Stimulated activated naive B cell treated with anti-CD40 and anti-IgM and Interleukin-4, amounts not matched to agents 10 μg/mL and 1 μg/mL and 100 μg/mL, for 72 hours (primary cell): ENCODE measurements at places on chromosomes 2 and 18.

- no peak overlapping the region for H3K4me3 ChIP-seq
- peaks cover 8% of the 10 kb centered on the region for H3K4me1 ChIP-seq
- H3K27me3 ChIP-seq: peaks cover 4% of the 10 kb centered on the region
- no peak overlapping the region for H3K27ac ChIP-seq
These were observed 162.6 kb downstream of the FMNL2 start for GRCh38 chr2:152497481-152498052.

- H3K36me3 ChIP-seq: no peaks in the 10 kb centered on the region
- H3K27me3 ChIP-seq: no peaks in the 10 kb centered on the region
- no peak for DNase-seq
These were observed 520.5 kb upstream of the ZEB2 start for GRCh38 chr2:145040433-145040832.

GRCh38 chr2:18435426-18436037, 124.9 kb downstream of the RDH14 start:
- no peak for DNase-seq
- no peak overlapping the region for H3K4me3 ChIP-seq
- peaks cover 6% of the 10 kb centered on the region for H3K27me3 ChIP-seq
- no peaks in the 10 kb centered on the region for H3K4me1 ChIP-seq
- H3K27ac ChIP-seq: no peak overlapping the region
- no peaks in the 10 kb centered on the region for H3K36me3 ChIP-seq

DNA sequence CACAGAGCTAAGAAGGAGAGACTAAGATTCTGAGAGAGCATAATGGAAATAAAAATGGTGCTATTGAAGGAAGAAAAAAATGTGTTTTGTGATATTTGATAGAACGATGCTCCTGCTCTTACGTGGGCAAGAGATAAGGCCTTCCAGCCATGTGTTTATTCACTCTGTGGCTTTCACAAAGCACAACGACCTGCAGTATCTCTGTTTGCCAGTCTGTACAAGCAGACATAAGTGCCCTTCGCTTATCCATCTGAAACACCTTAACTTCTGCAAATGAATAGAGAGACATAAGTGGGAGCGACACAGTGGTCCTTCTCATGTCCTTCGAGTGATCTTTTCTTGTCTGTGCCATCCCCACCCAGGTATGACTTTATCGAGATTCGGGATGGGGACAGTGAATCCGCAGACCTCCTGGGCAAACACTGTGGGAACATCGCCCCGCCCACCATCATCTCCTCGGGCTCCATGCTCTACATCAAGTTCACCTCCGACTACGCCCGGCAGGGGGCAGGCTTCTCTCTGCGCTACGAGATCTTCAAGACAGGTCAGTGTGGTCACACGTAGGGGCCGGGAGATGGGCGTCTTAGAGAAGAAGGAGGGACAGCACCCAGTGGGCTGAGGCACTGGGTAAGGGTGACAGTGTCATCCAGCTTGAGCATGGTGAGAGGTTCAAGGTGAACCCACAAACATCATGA, 33.7 kb downstream of the NRP2 start:
- no peaks in the 10 kb centered on the region for H3K36me3 ChIP-seq
- no peak for DNase-seq
- H3K27me3 ChIP-seq: no peaks in the 10 kb centered on the region
- H3K4me1 ChIP-seq: peaks cover 65% of the 10 kb centered on the region
- H3K27ac ChIP-seq: no peak overlapping the region

GRCh38 chr2:130390460-130391057, 34.7 kb downstream of the PTPN18 start:
- H3K4me3 ChIP-seq: peak overlapping the region; percentile 90
- peaks cover 16% of the 10 kb centered on the region for H3K36me3 ChIP-seq
- peak overlapping the region; percentile 91 for H3K27ac ChIP-seq

GRCh38 chr2:166373951-166374350, 1.8 kb downstream of the SCN9A start:
- no peak for DNase-seq
- peaks cover 36% of the 10 kb centered on the region for H3K27me3 ChIP-seq
- no peaks in the 10 kb centered on the region for H3K36me3 ChIP-seq
- H3K4me1 ChIP-seq: peaks cover 16% of the 10 kb centered on the region

DNA sequence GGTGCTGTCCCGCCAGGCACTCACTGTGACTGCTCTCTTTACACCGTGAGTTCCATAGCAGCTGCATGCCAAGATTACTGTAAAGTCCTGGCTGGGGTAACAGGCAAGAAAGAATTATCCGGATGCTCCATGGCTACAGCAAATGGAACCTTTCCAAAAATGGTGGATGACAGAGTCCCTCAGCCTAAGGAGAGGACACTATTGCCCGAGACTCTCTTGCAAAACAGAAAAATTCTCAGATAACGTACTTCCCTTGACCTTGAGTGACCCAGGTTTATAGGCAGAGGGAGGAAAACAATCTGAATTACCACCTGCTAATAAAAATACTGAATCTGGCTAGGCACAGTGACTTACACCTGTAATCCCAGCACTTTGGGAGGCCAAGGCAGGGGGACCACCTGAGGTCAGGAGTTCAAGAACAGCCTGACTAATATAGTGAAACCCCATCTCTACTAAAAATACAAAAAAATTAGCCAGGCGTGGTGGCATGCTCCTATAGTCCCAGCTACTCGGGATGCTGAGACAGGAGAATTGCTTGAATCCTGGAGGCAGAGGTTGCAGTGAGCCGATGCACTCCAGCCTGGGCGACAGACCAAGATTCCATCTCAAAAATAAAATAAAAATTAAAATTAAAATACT, 4.5 kb downstream of the CYS1 start:
- H3K27me3 ChIP-seq: peaks cover 55% of the 10 kb centered on the region
- no peak overlapping the region for H3K4me3 ChIP-seq
- H3K36me3 ChIP-seq: no peaks in the 10 kb centered on the region
- DNase-seq: no peak
- peaks cover 20% of the 10 kb centered on the region for H3K4me1 ChIP-seq
- H3K27ac ChIP-seq: no peak overlapping the region

GRCh38 chr18:35112696-35113095, 71.5 kb downstream of the MAPRE2 start:
- no peak overlapping the region for H3K27ac ChIP-seq
- H3K4me3 ChIP-seq: no peak overlapping the region
- DNase-seq: no peak
- H3K27me3 ChIP-seq: no peaks in the 10 kb centered on the region
- H3K36me3 ChIP-seq: peaks cover 40% of the 10 kb centered on the region

GRCh38 chr2:1236606-1237005, 176.7 kb upstream of the TPO start:
- no peaks in the 10 kb centered on the region for H3K36me3 ChIP-seq

DNA sequence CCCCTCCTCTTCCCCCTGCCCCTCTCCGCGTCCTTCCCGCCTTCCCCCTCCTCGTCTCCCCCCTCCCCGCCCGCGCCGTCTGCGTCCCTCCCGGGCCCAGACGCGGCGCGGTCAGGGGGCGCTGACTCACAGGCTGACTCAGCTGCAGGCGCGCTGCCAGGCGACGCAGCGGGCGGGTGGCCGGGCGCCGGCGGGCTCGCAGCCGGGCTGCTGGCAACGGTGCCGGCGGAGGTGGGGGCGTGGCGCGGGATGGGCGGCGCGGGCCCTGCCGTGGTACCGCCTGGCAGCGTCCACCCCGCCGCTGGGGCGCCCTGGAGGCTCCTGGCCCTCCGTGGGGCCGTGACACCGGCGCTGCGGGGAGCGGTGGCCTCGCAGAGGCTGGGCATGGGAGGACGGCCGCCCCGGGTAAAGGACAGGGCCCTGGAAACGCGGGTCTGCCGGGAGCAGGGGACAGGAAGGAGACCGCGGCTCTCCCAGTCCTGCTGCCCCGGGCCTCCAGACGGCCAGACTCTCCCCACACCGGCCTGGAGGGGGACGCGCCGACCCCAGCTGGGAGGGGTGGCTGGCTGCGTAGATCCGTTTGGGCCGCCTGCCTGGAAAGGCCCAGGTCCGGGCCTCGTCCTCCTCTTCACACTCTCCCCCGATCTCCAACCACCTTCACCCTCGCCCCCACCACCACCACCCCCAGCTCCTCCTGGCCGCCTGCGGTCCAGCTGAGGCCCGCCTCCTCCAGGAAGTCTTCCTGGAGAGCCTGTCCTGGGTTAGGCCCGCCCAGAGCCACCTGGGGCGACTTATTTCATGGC, 10.0 kb upstream of the PROC start:
- H3K4me3 ChIP-seq: peak overlapping the region; percentile 73
- H3K36me3 ChIP-seq: no peaks in the 10 kb centered on the region
- no peaks in the 10 kb centered on the region for H3K27me3 ChIP-seq
- H3K4me1 ChIP-seq: peaks cover 57% of the 10 kb centered on the region

DNA sequence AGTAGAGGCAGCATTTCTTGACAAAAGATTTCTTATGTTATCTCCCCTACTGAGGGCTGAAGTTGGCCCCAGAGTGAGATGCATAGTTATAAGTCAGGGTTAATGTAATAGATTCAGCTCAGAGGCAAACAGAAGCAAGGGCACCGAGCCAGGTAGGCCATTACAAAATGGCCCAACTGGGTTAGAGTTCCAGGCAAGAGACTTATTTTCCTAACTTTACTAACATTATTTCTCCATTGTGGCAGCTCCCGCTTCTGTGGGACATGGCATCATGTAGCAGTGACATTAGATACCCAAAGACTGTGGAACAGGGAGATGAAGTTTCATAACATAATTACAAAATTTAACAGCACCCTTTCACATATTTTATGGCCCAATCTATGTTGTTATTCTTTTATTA, 27.1 kb downstream of the TSPYL6 start:
- no peaks in the 10 kb centered on the region for H3K27me3 ChIP-seq
- no peak for DNase-seq
- no peaks in the 10 kb centered on the region for H3K4me1 ChIP-seq
- H3K36me3 ChIP-seq: peaks cover 13% of the 10 kb centered on the region
- H3K27ac ChIP-seq: no peak overlapping the region
- H3K4me3 ChIP-seq: no peak overlapping the region

DNA sequence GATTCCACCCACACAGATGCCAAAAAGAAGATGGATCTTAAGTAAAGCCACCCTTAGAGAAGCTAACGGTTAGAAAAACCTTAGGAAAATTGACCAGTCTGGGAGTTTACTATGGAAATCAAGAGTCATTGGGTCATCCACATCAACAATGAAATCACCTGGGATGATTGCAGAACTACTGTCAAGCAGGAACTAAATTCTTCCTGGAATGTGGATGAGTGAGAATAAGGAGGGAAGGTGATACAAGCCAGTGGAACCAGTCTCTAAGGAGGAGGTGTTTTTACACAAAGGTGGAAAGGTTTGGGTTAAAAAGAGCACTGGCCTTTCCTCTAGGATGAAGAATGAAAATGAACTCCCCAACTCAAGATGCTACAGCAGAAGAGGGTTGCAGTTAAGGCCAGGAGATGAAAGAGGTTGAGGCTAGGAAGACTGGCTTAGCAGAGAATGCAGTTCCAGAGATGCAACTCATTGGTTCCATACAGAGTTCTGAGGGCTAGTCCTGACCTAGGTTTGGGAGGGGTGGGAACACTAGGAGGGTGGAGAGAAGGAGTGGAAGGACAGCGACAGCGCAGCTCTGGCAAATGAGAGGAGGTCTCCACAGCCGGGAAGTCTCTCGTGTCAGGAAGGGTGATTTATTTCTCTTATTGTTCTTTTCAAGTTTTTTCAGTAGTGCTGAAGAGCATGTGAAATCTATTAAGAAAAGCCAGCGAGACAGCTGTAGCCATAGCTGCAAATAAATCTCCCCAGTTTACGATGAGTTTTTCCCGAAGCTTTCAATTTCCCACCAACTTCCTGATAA, 27.7 kb upstream of the KDM3A start:
- H3K36me3 ChIP-seq: no peaks in the 10 kb centered on the region
- peak overlapping the region; percentile 22 for H3K4me3 ChIP-seq
- H3K27me3 ChIP-seq: peaks cover 16% of the 10 kb centered on the region

DNA sequence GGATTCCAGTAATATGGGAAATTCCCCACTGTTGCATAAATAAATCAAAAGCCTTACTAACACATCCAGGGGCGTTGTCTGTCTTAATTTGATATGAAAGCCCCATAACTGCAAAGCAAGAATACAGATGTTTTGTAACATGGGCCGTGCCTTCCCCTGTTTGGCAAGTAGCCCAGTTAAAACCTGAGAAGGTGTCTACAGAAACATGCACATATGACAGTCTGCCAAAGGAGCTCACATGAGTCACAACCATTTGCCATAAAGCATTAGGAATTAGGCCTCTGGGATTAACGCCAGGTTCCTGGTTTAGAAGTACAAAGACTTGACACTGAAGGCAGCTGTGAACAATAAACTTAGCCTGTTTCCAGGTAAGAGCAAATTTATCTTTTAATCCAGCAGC, 43.1 kb upstream of the LONRF2 start:
- no peaks in the 10 kb centered on the region for H3K4me1 ChIP-seq
- H3K36me3 ChIP-seq: peaks cover 1% of the 10 kb centered on the region
- H3K27ac ChIP-seq: no peak overlapping the region
- DNase-seq: no peak
- no peak overlapping the region for H3K4me3 ChIP-seq

DNA sequence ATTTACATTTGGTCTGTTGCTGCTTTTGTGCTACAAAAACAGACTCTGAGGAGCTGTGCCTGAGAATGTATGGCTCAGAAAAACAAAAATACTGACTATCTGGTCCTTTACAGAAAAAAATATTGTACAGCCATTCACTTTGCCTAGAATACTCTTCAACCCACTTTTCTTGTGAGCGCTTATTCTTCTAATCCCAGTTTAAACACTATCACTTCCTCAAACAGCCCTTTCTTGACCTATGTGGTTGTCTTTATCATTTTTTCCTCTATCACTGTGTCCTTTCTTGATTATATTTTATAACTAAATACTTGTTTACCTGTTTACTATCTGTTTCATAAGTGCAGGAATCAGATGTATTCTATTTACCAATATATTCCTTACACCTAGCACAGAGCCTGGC, 33.5 kb downstream of the CUL3 start:
- no peak overlapping the region for H3K4me3 ChIP-seq
- H3K27me3 ChIP-seq: no peaks in the 10 kb centered on the region
- H3K27ac ChIP-seq: no peak overlapping the region
- no peak for DNase-seq

GRCh38 chr2:240405133-240405532, 30.3 kb upstream of the GPC1 start:
- no peaks in the 10 kb centered on the region for H3K36me3 ChIP-seq
- H3K27me3 ChIP-seq: peaks cover 43% of the 10 kb centered on the region
- H3K27ac ChIP-seq: no peak overlapping the region

GRCh38 chr2:120847700-120848321, 112.1 kb downstream of the GLI2 start:
- no peaks in the 10 kb centered on the region for H3K27me3 ChIP-seq
- no peak overlapping the region for H3K27ac ChIP-seq
- DNase-seq: no peak
- no peaks in the 10 kb centered on the region for H3K36me3 ChIP-seq

GRCh38 chr2:25293958-25294562, 47.7 kb downstream of the DNMT3A start:
- H3K27me3 ChIP-seq: no peaks in the 10 kb centered on the region
- no peak for DNase-seq
- peaks cover 15% of the 10 kb centered on the region for H3K36me3 ChIP-seq
- peak overlapping the region; percentile 11 for H3K4me3 ChIP-seq
